Caco-2 (cell line): ENCODE measurements at places on chromosomes 12 and 14.
A peak's percentile ranks its signal among the peaks of the same experiment; 100 is the strongest.

DNA sequence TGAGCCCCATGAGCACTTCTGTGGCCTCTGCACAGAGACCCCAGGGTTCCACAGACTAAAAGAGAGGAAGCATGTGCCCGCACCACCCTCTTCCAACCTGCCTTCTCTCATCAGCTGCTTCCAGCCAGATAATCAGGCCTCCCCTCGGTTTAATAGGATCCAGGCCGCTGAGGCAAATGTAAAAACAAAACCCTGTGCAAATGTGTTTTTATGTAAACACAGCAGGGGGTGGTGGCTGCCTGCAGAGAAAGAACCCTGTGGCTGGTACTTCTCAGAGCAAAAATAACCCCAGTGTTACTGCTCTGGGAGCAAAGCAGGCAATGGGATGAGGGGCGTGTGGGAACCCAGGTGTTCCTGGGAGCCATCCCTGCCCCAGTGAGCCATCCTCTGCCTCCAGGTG lies 46.2 kb downstream of the WSCD2 start:
- no peak for DNase-seq

- DNase-seq, result no peak
Measured at GRCh38 chr14:28138341-28138740, 628.2 kb upstream of the FOXG1 start.

DNA sequence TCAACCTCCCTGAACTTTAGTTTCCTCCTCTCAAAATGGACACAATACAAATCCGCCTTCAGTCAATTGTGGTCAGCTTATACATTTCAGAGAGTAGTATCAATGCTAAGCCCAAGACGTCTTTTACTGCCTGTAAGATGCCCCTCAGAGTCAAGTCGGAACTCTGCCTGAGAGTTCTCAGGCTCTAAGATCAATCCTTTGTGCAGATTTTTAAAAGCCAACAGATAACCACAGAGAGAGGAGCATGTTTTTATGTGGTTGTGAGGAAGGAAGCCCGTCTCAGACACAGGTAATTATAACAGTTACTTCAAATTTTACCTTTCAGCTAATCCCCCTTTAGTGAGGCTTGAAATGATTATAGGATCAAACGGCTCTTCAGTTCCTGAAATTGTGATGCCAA lies 91.6 kb downstream of the HELB start:
- no peak for DNase-seq

DNA sequence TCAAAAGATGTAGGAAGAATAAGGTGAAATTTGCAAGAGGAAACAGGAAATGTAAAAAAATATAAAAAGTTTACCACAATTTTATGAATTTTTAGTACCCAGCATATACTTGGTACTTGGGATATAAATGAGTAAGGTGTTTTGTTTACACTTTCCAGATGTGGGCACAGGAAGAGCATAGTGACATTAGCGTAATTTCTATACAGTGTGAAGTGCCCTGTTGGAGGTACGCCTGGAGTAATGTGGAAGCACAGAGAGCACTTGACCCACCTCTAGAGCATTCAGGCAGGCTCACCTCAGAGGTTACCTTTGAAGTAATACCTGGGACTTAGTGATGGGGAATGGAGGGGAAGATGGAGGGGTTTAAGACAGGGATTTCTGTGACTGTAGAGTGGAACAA lies 89.5 kb downstream of the AEBP2 start:
- no peak for DNase-seq

DNA sequence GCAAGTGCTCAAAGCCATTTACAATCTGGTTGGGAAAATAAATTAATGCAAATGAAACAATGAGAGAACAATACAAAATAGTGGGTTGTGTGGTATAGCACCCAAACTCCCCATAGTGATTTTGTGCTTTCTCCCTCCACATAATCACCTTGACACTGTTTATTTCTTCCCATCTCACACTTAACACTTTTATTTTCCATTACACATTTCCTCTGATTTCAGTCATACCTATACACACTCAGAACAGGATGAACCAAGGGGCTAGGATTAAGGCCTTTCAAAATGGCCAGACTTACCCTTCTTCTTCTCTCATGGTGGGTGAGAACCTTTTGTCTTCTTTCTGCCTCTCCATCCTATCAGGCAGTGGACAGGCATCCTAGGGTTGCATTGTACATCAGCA lies 13.9 kb upstream of the PDE1B start:
- no peak for DNase-seq

- no peak for DNase-seq
Measured at GRCh38 chr14:103207388-103208072, 84.3 kb downstream of the TNFAIP2 start.

DNA sequence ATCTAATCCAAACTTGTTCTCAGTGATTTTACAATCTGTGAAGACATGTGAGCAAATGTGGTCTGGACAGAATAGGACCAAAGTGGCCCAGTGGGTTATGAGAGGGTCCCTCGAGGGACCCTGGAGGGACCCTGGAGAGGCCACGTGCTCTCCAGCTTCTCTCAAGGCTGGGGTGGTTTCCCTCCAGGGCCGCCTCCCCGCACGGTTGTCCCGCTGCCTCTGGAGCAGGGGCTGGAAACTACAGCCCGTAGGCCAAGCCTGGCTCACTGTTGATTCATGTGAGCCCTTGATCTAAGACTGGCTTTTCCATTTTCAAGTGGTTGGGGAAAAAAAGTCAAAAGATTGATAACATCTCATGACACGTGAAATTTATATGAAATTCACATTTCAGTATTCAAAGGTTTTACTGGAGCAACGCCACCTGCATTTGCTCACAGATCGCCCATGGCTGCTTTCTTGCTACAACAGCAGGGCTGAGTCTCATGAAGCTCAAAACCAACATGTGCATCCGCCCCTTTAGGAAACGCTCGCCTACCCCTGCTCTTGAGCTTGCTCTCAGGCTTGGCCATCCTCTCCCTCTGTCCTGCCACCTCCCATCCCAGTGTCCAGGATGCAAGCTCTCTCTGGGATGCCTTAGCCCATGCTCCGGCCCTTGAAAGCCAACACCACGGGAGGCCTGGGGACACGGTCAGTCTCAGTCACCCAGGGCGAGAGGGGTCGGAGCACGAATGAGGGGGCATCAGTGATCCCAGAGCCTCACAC lies 12.1 kb upstream of the LRTM2 start:
- no peak for DNase-seq

- no peak for DNase-seq
Measured at GRCh38 chr14:99757331-99758070, 35.7 kb upstream of the EML1 start.

DNA sequence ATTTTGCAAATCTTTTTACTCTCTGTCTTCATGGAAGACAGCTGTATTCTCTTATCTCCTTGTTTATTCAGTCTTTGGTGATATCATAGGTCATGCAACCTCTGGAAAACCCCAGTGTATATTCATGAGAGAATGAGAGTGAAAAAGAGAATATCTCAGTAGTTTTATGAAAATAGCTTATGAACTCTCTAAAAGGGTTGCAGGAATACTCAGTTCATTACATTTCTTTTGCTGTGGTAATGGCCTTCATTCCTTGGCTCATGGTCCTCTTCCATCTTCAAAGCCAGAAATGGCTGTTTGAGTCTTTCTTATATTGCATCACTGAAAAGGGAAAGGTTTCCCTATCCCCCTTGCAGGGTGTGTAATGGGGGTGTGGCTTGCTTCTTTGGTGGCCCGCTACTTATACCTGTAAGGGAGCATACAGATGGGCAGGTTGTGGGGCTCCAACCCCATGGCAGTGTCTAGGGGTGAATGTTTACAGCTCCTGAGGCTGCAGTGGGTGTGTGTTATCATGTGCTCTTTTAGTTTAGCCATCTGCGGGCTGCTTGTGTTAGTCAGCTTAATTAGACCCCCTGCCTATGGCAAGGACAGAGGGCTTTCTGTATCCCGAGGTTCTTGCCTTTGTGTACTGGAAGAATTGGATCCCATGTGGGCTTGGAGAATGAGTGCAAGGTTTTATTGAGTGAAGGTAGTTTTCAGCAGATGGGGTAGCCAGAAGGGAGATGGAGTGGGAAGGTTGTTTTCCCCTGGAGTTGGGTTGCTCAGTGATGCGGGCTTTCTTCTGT lies 150.2 kb downstream of the CCDC91 start:
- no peak for DNase-seq

GRCh38 chr14:76217179-76217578 lies 65.5 kb downstream of the GPATCH2L start:
- no peak for DNase-seq

DNA sequence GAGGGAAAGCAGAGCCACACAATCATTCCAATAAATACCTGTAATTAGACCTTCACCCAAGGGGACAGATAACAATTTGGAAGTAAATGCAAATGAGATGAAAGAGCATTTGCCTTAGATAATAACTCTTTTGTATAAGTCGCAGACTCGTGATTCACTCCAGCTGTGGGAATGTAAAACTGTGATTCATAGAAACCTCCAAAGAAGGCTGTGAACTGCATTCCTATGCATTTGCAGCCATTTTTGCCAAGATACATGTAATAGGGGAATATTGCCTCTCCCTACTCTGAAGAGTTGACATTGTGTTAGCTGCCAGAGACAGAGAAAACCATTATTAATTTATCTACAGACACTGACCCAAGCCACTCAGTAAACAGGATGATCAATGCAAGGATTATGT lies 181.9 kb upstream of the ARHGAP5 start:
- DNase-seq, result no peak

DNA sequence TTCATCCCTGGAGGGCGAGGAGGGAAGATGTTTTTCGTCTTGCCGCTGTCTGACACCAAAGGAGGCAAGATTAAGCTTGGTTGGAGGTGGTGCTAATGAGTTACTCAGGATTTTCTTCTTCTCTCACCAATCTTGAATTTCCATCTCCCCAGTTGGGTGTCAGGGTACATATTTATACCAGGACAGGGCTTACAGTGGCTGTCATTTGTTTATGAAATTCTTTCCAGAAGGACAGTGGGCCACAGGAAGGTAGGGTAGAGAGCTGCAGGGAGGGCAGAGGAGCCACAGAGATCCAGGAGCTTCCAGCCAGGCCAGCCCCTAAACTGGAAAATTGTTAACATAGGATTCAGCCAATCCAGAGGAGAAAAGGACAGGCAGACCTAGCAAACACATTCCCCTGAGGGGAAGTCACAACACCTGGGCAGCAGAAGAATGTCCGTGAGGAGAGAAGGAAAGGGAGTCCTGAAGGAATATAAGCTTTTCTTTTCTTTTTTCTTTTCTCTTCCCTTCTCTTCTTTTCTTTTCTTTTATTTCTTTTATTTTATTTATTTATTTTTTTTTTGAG lies 40.5 kb downstream of the IRF2BPL start:
- DNase-seq, result no peak

GRCh38 chr14:104142136-104142945 lies 4.0 kb downstream of the KIF26A start:
- no peak for DNase-seq

DNA sequence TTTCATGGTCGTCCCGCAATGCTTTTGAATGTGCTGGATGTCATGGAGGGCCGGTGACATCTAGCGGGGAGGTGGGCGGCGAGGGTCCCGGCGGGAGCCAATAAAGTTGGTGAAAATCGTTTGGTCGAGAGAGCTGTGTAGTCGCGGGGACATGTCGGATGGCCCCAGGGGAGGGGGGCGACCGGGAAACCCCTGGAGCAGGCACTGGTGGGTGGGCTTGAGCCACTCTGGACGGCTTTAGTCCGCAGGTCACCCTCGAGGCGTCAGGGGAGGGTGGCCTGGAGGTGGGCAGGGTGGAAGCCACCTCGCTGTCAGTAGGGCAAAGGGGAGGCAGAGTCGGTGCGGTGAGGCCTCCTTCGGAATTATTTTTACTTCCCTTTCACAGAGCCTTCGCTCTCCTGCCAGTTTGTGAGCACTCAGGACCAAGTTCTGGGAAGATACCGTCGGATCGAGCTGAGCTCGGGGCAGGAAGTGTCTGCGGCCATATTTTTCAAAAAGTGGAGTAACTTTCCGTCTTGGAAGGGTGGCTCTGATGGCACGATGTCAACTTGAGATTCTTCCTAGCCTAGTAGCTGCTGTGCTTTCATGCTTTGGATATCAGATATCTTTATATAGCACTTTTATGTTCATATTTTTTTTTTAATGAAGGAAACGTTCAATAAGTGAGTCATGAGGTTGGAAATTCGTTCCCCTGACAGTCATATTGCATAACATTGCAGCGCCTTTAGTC lies 28.2 kb downstream of the WBP11 start:
- peak; percentile 59 for DNase-seq

- DNase-seq, result no peak
Measured at GRCh38 chr12:92786045-92786444, 83.3 kb downstream of the PLEKHG7 start.

DNA sequence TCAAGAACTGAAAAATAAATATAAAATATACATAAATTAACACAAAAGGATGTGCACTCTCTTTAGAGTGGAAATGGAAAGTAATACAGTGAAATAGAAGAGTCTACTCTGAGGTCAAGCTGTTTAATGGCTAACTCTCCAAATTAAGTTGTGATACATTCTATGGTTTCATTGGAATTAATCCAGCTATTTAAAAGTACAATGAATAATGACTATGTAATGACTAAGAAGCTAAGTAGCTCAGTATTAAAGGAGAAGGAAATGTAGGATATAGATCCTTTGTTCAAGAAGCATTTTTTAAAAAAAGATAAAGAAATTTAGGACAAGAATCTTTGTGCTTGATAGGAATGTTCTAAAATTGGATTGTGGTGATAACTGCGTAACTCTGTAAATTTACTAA lies 85.3 kb downstream of the LRP6 start:
- no peak for DNase-seq

- no peak for DNase-seq
Measured at GRCh38 chr14:64733321-64733720, 29.1 kb downstream of the PLEKHG3 start.

- DNase-seq, result no peak
Measured at GRCh38 chr14:76080471-76080870, 71.3 kb upstream of the GPATCH2L start.

DNA sequence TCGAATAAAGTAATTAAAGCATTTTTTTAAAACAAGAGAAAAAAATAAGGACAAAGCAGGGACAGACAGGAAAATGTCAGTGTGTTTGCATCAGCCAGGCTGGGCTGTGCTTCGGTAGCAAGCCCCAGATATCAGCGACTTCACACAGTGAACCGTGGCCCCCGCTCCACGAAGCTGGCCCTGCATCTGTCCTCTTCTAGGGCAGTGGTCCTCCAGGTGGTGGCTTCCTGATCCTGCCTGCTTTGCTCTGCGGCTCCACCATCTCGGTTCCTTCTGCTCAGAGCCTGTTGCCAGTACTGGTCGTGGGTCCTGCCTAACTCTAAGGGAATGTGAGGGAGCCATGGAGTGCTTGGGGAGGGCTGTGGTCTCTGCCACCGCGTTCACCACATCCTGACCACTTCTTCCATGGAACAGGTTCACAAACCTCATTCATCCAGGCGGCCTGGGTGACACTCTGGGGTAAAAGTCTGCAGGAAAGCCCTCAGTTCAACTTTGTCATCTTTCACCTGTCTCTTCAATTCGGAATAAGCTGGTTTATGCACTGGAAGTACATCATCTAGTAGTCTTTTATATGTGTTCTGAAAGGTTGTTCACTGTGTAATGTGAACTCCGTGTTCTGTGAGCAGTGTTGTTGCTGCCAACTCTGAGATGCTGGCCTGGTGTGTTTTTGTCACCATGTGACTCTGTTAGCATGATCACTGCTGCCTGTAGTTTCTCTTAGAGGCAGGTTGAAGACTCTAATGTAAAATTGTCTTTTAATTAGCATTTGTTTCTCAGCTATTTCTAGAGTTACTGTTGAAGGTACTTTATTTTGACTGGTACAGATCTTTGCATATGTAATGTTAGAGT lies 47.9 kb downstream of the ANKRD9 start:
- no peak for DNase-seq
